Fibroblast of skin of abdomen (primary cell): ENCODE measurements at places on chromosomes 12 and 14.
A peak's percentile ranks its signal among the peaks of the same experiment; 100 is the strongest.

DNA sequence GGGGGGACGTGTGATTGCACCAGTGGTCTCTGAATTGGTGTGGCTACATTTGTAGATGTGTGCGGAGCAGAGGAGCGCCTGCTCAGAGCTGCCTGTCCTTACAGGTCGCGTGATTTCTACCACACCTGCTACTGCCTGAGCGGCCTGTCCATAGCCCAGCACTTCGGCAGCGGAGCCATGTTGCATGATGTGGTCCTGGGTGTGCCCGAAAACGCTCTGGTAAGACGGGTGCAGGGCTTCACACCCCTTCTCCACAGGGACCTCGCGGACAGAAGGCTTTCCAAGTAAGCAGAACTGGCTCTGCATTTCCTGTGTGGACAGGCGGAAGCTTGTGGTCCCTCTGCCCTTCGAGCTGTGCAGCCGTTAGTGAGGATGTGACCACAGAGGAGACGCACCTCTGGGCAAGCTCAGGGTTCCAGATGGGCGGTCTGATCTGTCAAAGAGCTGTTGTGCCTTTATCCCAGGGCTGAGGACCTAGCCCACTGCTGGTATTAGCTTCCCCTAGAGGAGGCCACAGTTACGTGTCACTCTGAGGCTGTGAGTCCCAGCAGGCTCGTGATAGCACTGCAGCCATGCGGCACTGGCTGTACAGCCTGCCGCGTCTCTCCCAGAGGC, 47.7 kb downstream of the MAX start:
- no peak for DNase-seq

GRCh38 chr14:104912053-104912452, 12.6 kb upstream of the PLD4 start:
- no peak for DNase-seq

- no peak for DNase-seq
These were observed 2.0 kb downstream of the ZNF219 start for GRCh38 chr14:21096438-21096837.

- DNase-seq = no peak
These were observed 236.7 kb downstream of the CHST11 start for GRCh38 chr12:104693493-104693892.

DNA sequence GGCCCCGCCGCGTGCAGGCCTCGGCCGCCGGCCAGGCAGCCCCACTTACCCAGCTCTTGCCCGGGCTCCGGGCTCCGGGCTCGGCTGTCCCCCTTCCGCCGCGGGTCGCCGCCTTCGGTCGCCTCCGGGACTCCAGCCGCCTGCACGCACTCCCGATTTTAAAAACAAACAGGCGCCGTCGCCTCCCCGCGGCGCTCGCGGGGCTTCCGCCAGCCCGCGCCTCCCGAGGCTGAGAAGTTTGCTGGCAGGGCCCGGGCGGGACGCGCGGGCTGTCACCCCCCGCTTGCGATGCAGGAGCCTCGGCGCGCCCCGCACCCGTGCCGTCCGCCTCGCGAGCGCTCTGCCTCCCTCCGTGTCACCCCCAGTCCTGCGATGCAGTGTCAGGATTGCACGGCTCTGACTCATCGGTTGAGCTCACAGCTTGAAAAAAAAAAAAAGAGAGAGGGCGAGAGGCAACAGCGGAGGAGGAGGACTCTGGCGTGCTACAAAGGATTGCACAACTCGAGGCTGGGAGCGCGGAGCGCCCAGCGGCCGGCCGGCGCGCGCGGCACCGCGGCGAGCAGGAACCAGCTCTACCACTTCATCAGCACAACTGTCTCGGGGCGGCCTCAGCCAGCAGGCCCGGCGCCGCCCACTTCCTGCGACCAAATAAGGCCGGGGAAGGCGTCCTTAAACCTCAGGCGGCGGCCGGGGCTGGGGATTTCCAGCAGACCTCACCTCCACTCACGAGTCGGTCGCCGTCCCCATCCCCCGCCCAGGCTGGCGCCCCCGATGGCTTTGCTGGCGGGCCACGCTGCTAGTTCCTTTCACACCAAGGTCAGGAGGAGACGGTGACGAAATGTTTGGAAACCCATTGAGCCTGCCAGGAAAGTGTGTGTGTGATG, 45.8 kb upstream of the PNMA1 start:
- DNase-seq = peak; percentile 99
